ENCODE measurements at places on chromosomes 5 and 9.

GRCh38 chr9:95753762-95754465 is 121.6 kb upstream of the ERCC6L2 start:
- no peak for DNase-seq

DNA sequence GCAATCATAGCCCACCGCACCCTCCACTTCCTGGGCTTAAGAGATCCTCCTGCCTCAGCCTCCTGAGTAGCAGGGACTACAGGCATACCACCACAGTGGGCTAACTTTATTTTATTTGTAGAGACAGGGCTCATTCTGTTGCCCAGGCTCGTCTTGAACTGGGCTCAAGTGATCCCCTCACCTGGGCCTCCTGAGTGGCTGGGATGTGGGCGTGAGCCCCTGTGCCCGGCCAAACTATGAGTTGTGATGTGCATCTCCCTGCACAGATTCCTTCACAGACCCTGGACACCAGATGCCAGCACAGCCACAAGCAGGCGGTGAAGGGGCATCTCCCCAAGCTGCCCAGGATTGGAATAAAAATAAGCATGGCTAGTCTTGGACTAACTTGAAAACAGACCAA is 244.9 kb upstream of the IRX1 start:
- no peak for DNase-seq

GRCh38 chr5:44365345-44365744 is 23.9 kb downstream of the FGF10 start:
- DNase-seq, result no peak

- no peak for DNase-seq
Measured at GRCh38 chr5:152704286-152704685, 299.2 kb upstream of the NMUR2 start.

DNA sequence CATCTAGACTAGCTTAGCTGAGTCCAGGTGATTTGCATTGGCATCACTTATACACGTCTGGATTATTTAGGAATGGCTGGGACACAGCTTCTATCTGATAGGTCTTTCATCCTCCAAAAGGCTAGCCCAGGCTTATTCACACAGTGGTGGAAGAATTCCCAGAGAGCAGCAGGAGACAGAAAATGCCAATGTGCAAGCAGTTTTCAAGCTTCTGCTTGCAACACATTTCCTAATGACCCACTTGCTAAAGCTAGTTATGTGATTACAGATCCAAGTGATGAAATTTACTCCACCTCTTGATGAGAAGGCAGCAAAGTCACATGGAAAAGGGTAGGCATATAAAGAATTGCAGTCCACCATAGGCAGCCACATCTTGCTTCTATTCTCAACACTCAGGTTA is 44.2 kb upstream of the MAST4 start:
- DNase-seq, result no peak

DNA sequence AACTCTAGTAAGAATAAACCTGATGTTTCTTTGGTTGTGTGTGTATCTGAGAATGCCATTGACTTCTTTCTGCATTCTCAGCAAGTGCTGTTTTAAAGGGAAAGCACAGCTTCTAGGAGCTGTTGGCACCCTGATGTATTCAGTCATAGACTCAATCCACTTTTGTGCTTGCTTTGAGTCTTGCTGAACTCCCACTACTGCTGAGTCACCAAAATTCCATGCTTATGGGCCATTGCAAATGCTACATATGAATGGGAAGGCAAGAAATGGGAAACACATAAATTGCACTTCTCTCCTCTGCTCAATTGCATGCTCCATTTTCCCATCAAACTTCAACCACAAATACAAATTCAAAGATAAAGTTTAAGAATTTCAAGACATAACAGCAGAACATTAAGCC is 9.8 kb upstream of the FTMT start:
- DNase-seq, result no peak

- DNase-seq, result no peak
Measured at GRCh38 chr5:35771839-35772238, 84.9 kb upstream of the IL7R start.

DNA sequence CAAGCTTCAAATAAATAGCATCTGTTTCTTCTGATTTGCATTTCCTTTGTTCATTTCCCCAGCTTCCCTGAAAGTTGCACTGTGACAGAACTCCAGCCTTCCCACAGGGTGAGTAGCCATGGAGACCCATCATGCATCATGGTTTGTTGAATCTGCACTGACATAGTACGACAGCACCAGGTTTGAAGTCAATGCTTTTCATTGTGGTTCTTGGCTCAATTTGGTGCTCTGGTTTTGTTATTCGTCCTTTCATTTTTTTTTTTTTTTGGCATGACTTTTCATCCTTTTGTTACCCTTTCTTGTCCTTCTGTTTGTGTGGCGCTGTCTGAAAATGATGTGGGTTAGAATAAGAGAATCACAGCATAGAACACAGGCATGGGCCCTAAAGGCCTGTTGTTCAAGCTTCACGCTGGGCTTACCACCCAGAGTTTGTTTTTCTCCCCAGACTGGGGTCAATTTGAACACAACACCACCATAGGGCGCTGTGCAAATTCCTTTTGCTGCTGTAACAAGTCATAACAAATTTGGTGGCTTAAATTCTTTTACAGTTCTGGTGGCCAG is 206.2 kb upstream of the CDH10 start:
- DNase-seq, result no peak

- no peak for DNase-seq
Measured at GRCh38 chr5:133220851-133221674, 169.2 kb downstream of the HSPA4 start.

- no peak for DNase-seq
Measured at GRCh38 chr9:122084026-122084675, 9.0 kb downstream of the TTLL11 start.

GRCh38 chr5:82406205-82406773 is 128.1 kb upstream of the RPS23 start:
- no peak for DNase-seq

DNA sequence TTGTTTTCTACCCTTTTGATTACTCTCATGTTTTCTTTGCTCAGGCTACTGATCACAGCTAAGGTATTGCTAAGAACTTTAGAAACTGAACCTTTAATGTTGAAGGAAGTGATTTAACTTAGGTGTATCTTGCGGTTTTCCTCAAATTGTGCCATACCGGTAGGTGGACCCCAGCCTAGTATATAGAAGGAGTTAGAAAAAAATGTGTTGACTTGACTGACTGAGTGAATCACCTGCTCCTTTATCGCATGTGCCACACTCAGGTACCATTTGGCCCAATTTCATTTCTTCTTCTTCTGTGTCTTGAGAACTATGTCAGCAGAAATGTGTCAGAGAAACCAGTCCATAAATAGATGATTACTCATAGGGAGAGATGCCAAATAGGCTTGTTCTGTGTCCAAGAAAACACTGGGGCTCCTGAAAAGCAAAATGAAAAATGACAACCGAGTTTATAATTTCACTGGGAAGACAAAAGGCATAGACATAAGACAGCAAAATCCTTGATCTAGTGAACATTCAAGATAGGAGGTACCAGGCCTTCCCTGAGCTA is 19.4 kb downstream of the PLPPR1 start:
- no peak for DNase-seq

GRCh38 chr5:57783693-57784092 is 301.1 kb upstream of the ACTBL2 start:
- no peak for DNase-seq

DNA sequence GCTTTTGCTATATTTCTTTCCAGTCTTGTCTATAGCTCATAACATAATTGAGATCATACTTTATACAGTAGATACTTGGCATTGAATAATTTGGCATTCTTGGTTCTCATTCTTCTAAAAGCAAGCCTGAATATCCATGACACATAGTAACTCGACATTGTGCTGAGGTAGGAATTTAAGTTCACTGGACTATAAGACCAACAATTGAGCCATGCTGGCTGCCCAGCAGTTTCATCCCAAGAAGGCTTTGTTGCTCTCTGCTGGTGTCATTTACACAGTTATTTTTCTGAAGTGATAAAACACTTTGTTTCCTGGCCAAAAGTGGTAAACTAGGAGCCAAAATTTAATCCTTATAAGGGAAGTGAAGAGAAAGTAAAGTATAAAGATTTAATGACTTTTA is 192.0 kb downstream of the ADAMTSL1 start:
- DNase-seq, result no peak

Measured in T-helper 9 cell (primary cell).